ENCODE measurements at places on chromosomes 5 and 9.

DNA sequence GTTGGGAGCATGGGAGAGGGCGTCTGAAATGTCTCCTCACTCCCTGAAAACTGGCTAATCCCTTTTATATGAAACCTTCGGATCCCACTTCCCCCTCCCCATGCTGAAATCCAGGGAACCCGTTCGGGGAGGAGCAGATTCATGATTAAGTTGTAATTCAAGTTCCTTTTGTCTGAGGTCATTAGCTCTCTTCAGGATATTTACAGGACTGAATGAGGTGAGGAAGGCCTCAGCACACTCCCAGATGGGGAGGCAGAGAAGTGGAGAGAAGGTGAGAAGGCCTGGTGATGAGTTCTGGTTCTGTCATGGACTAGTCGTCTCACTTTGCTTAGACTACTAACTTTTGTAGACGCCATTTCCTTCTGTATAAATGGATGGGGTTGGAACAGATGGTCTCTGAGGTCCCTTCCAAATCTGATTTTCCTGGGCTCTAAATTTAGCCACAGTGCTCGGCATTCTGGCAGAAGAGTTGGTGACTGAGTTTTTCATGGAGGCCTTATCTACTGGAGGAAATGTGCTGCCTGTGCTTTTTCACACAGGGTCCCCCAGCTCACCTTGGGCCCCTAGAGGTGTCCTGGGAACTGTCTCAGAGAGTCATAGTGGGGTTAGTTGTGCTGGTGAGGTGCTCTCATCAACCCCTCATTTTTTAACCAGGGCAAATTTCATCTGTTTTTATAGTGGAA lies 62.3 kb downstream of the PRDM6 start:
- DNase-seq, result peak; percentile 75

DNA sequence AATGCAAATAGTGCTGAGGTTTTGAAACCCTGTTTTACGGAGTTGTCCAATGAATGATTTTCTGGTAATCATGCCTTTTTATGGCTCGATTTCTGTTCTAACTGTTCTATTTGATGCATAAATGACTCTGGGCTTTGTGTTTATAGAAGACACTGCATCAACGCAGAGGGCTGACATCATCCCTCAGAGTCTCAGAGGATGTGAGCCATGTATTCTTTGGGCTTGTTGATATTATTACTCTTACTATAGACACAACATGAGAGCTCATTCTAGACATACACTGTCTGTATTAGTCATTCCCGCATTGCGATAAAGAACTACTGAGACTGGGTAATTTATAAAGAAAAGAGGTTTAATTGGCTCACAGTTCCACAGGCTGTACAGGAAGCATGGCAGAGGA lies 31.6 kb downstream of the CDH6 start:
- no peak for DNase-seq

- peak; percentile 45 for DNase-seq
Observed at GRCh38 chr5:157820593-157821252, 38.2 kb downstream of the CLINT1 start.

DNA sequence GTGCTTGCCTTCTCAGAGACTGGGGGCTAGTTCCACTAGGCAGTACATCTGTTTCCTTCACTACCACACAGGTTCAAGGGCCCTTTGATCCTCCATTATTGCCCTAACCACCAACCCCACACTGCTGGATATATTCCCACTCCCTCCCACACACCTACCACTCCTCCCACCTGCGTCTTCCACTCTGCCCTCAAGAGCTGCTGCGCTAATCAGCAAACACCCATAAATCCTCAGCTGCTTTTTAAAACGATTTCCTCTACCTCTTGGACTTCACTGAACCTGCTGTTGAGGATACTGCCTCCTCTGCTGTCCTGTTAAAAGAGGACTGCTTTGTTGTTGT lies 120.9 kb downstream of the MAPKAP1 start:
- peak; percentile 82 for DNase-seq

DNA sequence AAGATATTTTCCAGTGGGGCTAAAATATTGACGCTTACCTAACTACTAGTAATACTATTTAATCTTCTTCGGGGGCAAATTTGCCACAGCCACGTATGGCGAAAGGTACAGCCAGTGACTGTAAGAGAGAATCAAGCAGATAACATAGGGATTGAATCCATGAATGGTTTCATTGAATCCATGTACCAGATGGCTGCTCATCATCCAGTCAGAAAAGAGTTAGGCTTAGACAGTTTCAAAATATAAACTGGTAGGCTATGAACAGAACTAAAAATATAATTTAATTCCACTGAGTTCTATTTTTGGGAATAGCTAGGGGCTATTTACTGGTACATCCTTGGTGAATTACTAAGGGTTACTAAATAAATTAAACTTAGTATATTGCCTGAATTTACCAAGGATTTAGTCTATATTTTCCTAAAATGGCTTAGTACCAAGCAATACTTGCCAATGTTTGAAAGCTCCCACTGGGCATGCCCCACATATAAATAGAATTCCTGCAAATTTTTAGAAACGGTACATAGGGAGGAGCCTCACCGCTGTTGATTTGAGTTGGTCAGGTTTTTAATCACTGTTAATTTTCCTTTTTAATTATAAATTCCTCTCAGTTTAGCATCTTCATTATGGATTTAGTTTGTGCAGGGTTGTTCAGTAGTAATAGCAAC lies 55.8 kb upstream of the VLDLR start:
- peak; percentile 11 for DNase-seq

DNA sequence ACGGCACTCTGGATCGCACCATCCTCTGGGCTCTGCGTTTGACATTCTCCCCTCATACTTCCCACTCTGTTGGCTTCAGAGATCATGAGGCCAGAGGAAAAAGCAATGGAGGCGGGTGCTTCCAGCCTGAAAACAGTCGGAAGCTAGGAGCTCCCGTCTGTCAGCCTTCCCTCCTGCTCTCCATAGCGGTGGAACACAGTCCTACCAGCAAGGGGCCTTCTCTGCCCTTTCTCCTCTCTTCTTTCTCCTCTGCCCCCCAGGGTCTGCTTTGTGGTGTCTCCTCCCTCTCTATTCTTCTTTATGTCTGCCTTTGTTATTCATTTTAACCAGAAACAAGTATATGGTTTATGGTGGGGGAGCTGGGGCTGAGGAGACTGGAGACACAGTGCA lies 152.5 kb upstream of the NFIB start:
- DNase-seq, result no peak

DNA sequence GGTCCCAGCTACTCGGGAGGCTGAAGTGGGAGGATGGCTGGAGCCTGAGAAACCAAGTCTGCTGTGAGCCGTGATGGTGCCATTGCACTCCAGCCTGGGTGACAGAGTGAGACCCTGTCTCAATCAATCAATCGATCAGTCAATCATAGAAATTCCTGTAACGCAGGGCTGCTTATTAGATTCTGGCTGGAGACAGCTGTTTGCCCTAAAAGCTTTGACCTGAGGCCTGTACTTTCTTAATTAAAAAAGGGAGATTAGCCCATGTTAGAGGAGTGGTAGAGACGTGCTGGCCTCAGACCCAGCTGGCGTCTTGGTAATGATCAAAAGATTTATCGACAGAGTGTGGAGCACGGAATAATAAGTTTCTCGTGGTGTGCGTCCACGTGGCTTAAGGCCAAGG lies 40.5 kb upstream of the HMCN2 start:
- DNase-seq, result peak; percentile 95

DNA sequence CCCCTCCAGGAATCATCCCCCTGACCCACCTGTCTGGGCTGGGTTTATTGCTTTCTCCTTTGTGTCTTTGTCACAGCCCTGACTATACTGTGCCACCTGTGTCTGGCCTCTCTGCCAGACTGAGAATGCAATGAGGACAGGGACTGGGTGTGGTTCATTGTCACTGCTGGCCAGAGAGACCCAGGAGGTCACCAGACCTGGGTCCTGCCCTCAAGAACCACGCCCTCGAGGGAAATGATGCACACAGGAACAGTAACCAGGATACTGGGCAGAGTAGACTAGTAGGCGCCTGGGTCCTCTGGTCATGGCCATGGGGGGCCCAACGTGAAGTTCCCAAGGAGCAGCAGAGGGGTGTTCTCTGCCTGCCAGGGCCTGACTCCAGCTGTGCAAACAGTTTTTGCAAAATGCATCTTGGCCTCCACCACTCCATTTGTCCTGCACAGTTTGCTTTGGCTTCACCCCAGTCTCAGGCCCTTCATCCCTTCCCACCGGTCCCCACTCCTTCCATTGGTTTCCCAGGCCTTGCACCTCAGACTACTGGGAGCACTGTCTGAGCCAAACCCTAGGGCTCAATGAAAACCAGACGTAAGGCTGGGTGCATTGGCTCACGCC lies 17.8 kb downstream of the RGS3 start:
- DNase-seq, result no peak

GRCh38 chr9:76619640-76620039 lies 144.6 kb upstream of the PCA3 start:
- no peak for DNase-seq

DNA sequence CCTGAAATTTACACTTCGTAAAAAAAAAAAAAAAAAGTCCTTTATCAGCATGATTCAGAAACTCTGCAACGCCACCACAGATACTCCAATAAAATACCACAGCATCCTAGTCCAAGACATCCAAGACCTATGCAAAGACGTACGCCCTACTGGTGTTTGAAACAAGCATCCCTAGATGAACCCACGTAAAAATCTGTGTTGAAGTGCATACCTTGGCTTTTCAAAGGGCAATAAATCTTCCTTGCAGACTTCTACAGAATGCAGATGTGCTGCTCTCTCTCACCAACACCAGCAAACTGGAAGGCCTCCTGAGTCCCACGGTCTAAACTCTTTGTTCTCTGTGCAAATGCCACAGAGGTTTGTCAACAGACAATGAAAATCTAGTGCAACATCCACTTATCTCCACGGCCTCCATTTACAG lies 38.8 kb downstream of the MYO10 start:
- DNase-seq, result peak; percentile 3

- DNase-seq, result no peak
Observed at GRCh38 chr9:106829666-106830408, 33.1 kb upstream of the ZNF462 start.

GRCh38 chr9:105053209-105053652 lies 125.3 kb upstream of the ABCA1 start:
- no peak for DNase-seq

DNA sequence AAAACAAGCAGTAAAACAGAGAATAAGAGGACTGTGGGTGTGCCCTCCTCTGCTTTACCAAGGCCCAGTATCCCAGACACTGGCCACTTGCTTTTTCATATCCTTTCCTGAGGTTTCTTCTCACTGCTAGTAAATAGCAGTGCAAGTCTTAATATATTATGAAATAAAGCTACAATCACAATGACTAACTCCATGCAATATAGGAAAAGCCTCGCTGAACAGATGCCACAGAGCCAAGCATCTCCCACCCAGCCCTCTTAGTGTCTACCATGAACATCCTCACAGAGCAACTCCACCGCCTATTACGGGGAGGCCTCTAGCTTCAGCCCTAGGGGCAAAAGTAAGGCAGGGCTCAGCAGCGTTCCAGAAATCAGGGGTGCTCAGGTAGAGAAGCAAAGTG lies 130.7 kb upstream of the LHFPL2 start:
- DNase-seq, result no peak

GRCh38 chr5:154756868-154757813 lies 2.0 kb downstream of the LARP1 start:
- peak; percentile 48 for DNase-seq

GRCh38 chr5:57442080-57442839 lies 40.4 kb downstream of the ACTBL2 start:
- DNase-seq, result peak; percentile 2

DNA sequence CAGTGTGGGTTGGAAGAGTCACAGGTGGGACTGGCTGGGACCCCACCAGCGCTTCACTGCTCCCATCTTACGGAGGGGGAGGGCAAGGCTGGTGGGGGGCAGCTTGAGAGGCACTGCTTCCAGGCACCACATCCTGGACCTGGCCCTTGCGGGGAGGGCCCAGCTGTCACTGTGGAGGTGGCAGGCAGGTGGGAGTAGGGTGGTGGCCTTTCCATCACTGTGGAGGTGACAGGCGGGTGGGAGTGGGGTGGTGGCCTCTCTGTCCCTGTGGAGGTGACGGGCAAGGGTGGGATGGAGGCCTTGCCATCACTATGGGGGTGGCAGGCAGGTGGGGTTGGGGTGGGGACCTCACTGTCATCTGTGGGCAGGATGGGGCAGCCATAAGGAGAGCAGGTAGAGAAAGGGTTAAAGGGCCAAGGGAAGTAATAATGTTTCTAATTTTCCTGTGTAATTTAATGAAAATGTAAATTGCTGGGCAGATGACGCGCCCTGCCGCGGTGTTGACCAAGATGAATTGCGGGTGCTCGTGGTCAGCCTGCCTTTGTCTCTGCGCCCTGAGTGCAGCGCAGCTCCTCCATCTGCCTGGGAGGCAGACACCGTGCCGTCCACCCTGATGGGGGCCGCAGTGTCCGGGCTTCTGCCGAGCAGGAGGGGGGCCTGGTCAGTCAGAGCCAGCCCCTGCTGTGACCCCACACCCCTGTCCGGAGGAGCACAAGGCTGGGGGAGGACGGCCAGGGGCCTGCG lies 20.8 kb downstream of the RXRA start:
- no peak for DNase-seq

- no peak for DNase-seq
Observed at GRCh38 chr9:18638371-18639249, 164.7 kb downstream of the ADAMTSL1 start.

DNA sequence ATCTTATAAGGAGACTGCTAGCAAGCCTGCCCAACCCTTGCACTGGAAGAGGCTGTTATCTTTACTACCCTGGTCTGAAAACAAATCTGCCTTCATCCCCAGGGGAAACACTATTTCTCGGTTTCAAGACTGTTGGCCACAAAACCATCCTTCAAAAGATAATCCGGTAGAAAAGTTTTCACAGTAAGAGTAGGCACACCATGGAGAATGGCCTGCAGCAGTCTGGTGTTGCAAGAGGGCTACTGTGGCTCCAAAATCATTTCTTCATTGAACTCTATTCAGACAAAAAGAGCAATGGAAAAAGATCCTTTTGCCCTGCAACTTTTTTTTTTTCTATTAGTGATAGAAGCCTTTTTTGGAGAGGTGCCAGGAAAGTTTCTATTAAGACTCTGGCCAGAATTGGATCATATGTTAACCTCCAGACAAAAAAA lies 163.9 kb downstream of the ARHGEF28 start:
- peak; percentile 22 for DNase-seq

DNA sequence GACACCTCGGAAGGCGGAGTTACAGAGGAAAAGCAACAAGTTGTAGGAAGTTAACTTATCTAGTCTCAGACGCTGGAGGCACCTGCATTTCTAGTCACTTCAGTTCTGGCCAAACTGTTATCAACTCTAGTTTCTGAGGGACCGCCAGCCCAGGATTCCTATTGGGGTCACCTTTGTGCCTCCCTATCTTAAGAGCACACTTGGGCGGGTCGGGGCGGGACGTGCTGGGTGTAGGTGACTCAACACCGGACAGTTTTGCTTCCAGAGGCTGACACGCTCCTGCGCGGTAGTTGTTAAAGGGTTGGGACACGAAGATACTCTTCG lies 679 bp upstream of the KDM4C start:
- DNase-seq, result no peak

- no peak for DNase-seq
Observed at GRCh38 chr5:43301653-43302091, 11.5 kb downstream of the HMGCS1 start.

Data from NCI-H82 (cell line).